D341Med (cell line): ENCODE measurements at places on chromosomes 3 and 15.

DNA sequence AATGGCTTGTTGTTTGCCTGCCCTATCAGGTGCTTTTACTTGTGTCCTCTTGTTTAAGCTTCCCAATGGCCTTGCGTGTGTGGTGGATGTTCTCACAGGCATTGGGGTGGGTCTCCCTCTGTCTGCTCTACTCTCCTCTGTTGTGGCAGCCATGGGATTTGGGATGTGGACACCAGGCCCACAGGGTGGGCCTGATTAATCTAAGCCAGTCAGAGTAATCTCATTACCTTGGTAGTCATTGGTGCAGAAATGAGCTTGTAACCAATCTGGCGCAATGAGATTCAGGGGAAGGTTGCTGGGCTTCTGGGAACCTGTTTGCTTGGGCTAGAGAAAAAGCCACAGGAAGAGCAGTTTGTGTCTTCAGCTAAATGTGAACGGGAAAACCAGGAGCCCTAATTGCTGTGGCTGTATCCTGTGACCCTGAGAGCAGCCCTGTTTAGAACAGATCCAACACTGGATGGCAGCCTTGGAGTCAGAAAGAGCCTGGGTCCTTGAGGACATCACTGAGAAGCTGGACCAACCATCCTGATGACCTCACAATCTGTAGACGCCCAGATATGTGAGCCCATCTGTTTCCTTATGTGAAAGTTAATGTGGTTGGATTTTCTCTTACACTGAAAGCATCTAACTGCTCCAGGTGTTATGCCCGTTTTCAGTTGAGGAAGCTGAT lies 157.3 kb upstream of the UBE2E1 start:
- no peak for DNase-seq

DNA sequence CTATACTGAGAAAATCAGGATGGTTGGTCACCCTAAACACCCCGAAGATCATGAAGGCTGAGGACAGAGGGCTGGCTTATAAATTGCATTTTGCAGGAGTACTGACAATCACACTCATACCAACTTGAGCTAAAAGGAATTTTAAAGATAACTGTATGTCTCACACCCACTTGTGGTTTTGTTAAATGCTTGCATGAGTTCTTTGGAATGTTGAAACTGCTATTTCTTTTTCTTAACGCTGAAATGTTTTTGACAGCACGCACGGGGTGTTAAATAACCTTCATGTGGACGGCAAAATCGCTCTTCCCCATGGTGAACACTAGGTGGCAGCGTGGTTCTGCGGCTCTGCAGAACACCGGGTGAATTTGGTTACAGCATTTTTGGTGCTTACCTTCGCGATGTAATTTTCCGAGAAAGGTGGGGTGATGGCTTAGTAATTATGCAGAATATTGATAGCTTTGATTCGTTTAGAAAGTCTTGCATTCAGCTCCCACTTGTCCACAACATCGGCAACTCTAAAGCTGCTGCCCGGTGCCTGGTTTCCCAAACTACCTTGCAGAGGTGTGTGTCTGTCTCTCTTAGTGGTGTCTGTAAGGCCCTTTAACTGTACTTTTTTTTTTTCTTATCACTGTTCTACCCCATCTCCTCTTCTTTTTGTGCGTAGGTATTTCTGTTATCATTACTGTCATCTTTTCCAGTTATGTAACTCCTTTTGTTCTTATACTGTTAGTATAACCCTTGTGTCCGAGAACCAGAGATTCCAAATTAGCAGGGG lies 51.7 kb downstream of the ARNT2 start:
- DNase-seq = peak; percentile 80

- no peak for DNase-seq
Observed at GRCh38 chr3:175526609-175527280, 667.6 kb downstream of the NAALADL2 start.

DNA sequence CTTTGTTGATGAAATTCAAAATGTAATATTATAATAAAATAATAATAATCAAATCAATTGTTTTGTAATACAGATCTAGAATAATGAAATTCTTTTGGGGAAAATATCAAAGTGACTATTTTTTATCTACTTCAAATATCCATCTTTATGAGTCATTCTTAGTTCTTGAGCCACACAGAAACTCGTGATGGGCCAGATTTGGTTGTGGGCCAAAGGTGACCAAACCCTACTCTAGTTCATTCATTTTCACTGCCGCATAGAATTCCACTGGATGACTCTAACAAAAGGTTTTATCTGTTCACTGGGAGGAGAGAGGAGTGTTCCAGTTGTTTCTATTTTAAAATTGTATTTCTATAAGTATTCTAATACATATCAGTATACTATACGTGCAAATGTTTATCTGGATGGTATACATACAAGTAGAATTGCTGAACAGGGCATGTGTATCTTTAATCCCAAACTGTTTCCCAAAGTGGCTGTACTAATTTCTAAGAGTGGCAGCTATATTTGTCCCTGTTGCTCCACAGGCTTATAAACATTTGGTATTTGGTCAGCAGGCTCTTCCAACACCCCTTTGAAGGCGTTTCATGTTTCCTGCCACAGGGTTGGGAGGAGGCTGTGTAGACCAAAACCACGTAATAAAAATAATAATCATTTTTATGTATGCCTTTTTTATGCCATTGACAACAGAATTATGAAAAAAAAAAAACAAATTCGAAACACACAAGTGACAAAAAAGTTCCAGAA lies 7.3 kb upstream of the RTP3 start:
- no peak for DNase-seq

- no peak for DNase-seq
Observed at GRCh38 chr3:106183762-106184391, 315.1 kb upstream of the CBLB start.

DNA sequence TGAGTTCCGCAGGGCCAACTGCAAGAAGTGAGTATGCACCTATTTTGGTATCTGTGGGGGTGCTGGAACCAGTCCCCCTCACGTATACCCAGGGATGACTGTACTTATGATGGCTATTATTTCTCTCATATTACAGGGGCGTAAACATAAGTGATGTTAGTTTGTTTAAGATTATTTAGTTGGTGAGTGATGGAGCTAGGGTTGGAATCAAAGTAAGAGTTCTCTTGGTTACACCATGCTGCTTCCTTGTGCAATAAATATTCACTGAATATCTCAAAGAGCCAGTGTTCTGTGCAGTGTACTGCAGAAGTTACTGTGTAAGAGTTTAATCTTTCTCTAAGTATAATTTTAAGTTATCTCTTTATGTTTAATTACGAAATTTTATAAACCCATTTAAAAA lies 12.8 kb upstream of the UTS2B start:
- no peak for DNase-seq

- DNase-seq = no peak
Observed at GRCh38 chr15:67064607-67065530, 533 bp upstream of the SMAD3 start.

DNA sequence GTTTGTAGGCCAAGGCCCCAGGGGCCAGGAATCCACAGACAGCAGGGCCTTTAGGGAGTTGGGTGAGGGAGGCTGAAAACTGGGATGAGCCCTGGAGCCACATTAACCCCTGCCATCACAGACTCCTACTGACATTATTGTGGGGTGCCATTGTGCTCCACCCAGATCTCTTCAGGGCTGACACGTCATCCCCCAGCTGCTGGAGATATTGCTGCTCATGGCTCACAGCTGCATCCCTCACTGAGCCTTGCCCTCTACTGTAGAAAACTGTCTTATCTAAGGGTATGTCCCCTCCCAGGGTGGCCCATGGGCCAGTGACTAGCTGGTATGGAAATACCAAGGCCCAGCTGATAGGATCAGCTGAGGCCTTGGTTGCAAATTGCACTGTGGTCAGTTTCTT lies 87.3 kb upstream of the PRR23C start:
- DNase-seq = no peak

DNA sequence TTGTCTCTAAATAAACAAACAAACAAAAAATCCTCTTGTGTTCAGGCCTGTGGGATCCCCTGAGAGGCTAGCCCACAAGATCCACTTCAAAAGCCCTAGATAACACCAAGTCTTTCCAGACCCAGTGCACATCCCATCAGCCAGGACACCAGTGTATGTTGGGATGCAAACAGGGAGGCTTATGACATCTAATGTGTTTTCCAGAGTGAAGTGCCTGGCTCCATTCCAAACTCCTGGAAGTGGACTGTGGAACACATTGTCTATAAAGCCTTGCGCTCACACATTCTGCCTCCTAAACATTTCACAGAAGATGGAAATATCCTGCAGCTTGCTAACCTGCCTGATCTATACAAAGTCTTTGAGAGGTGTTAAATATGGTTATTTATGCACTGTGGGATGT lies 57.0 kb downstream of the MLH1 start:
- no peak for DNase-seq
